ENCODE measurements at places on chromosomes 16 and 17.

DNA sequence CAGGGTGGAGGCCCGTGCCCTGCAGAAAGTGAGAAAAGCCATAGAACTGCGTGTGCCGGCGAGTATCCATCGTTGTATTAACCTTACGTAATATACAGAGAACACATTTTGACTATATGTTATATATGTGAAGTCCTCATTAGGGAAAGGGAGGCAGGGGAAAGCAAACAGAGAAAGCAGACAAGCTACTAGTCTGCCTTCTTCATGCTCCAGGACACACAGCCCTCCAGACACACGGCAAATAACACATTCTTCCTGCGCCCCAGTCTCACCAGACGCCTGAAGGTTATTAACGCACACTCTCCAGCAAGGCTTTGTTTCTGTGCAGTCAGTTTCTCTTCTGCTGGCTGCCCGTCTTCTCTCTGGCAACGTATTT, 28.8 kb downstream of the PRDM7 start:
- no peak for DNase-seq

DNA sequence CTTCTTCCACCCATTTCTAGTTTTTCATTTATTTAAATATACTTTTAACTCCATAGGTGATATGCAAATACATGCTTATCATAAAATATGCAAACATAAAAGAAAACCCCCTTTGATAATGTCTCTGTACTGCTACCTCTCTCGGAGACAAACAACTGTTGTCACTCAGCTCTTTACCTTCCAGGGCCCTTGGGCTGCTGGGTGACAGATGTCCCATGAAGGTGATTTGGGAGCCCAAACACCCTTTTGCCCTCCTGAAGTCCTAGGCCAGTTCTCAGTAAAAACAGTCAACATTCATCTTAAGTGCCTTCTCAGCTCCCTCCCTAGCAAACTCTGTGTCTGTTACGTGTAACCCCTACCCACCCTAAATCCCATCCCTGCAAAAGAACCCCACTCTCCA, 37.5 kb downstream of the CHD9 start:
- DNase-seq, result no peak

- no peak for DNase-seq
Measured at GRCh38 chr17:81258292-81258691, 19.2 kb downstream of the NDUFAF8 start.

- no peak for DNase-seq
Measured at GRCh38 chr17:32286518-32286900, 20.9 kb downstream of the RHBDL3 start.

- DNase-seq, result no peak
Measured at GRCh38 chr17:58233543-58233942, 4.8 kb upstream of the LPO start.

GRCh38 chr16:53529513-53529912, 26.5 kb upstream of the AKTIP start:
- DNase-seq, result no peak

All from epithelial cell of proximal tubule (primary cell).